ENCODE measurements at places on chromosomes 16 and 17. TPM values are rescaled to one million over a fixed set of nuclear protein-coding genes. Genes with fewer than 3 reads are reported as not detected.

GRCh38 chr16:78633551-78633950, 534.1 kb downstream of the WWOX start:
- H3K27ac ChIP-seq = no peak overlapping the region
- no peak for DNase-seq
- H3K4me3 ChIP-seq = no peak overlapping the region

- peaks cover 26% of the 10 kb centered on the region for H3K4me1 ChIP-seq
- no peak overlapping the region for H3K27ac ChIP-seq
- H3K4me3 ChIP-seq = no peak overlapping the region
- no peaks in the 10 kb centered on the region for H3K36me3 ChIP-seq
- no peak for DNase-seq
These were observed 265.0 kb downstream of the CPPED1 start for GRCh38 chr16:12538667-12539091.

- H3K4me3 ChIP-seq = no peak overlapping the region
- peaks cover 10% of the 10 kb centered on the region for H3K4me1 ChIP-seq
- no peaks in the 10 kb centered on the region for H3K27me3 ChIP-seq
- no peak overlapping the region for H3K27ac ChIP-seq
- DNase-seq = no peak
These were observed 22.8 kb upstream of the PVALEF start for GRCh38 chr17:81142301-81143199.

DNA sequence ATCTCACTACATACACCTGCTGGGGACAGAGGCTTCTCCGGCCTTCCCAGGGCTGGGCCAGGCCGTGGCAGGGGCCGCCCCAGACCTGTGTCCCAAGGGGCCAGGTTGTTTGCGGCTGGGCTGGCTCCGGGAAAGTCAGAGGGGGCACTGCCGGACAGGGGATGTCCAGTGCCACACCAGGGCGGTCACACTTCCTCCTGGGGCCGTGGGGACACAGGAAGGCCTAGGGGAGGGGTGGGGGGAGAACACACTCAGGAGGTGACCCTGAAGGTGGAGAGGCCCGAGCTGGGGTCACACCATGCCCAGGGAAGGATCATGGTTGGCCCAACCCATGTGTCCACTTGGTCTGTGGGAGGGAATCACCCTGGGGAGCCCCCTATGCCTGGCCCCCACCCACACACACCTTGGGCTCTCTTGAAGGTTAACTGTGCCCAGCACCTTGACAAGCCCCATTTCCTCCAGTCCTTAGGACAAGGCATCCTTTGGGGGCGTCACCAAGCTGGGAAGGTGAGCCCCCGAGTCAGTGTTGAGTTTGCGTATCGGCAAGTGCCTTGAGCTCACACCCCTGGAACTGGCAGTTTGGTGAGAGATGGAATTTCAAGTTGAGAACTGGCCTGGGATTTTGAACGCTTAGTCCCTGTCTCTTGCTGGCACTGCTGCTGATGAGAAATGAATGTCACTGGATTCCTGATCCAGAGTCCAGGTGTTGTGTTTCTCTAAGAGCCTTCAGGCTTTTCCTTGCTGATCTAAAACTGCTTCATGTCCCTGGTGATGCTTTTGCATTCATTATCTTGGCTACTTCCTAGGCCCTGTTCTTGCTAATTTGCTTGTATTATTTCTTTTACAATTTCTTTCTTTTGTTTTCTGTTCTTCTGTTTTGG, 7.7 kb upstream of the ACTG1 start:
- no peak overlapping the region for H3K4me3 ChIP-seq
- no peak for DNase-seq
- H3K36me3 ChIP-seq = no peaks in the 10 kb centered on the region
- H3K27ac ChIP-seq = no peak overlapping the region
- peaks cover 8% of the 10 kb centered on the region for H3K27me3 ChIP-seq
- H3K4me1 ChIP-seq = peaks cover 57% of the 10 kb centered on the region

DNA sequence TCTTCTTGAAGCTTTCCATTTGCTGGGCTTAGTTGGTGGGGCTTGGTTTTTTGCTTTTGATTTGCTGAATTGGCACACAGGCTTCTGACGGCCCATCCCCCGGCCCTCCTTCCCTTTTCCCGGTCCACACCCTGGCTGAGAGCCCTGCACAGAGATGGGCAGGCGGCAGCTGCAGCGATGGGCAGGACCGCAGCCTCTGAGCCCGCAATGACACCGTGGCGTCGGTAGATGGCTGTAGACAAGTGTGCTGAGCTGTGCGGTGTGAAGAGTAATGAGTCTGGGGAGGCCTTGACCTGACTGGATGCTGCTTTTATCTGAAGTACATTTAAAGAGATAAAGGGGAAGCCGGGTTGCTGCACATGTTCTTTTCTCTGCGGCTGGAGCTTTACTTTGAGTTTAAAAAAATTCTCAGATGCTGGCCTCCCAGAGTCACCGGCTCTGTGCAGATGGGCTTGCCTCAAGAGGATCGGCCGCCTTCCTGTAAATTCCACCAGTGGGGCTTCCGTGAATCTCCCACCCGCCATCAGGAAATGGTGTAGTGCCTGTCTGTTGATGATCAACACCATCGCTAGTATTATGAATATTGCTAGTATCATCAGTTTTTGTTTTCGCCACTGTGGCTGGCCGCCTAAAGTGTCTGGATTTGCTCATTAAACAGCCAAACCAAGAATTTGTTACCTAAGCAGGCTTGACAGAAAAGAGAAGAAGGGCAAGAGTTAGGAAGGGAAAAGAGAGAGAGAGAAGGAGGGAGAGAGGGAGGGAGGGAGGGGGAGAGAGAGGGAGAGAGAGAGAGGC, 245.6 kb upstream of the RBFOX1 start:
- no peak overlapping the region for H3K27ac ChIP-seq
- H3K4me3 ChIP-seq = no peak overlapping the region

PSKH1 gene
- 17.4 TPM for total RNA-seq

SETD1A gene
- 10.6 TPM for total RNA-seq
